Smooth muscle cell of the umbilical artery (primary cell): ENCODE measurements at places on chromosomes 6 and 20. TPM values are rescaled to one million over a fixed set of nuclear protein-coding genes. Genes with fewer than 3 reads are reported as not detected.

Gene RRAGD
- total RNA-seq, result 0.37 and 0.59 TPM in 2 replicates

Gene OR2B6
- total RNA-seq, result not detected in 2 replicates

Gene PPARD
- total RNA-seq, result 8.0 and 16.5 TPM in 2 replicates

Gene EEF1A2
- 3.9 and 8.8 TPM in 2 replicates for total RNA-seq

Gene TAAR8
- total RNA-seq, result not detected in 2 replicates

Gene CTAGE9
- not detected in 2 replicates for total RNA-seq
